ENCODE measurements at places on chromosomes 13 and 19.

DNA sequence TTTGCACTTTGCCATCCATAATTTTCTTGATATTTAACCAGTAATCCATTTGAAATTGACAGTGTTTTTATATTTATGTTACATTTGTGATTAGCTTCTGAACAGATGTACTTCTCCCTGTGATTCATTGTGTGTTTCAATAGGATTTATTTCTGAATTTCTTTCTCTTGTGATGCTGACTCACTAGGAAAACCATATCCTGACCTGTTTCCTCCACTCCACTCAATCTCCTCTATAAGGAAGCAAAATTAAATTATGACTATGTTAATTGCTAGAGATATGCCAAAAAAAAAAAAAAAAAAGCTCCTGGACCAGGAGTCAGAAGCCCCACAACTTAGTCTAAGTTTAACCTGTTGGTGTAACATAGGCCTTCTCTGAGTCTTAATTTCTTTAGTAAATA, 614.6 kb upstream of the SPRY2 start:
- no peak for DNase-seq

- no peak for DNase-seq
These were observed 912 bp downstream of the GRK1 start for GRCh38 chr13:113667771-113668490.

GRCh38 chr13:80462567-80462966, 121.6 kb upstream of the SPRY2 start:
- no peak for DNase-seq

- no peak for DNase-seq
These were observed 65.2 kb downstream of the MICU2 start for GRCh38 chr13:21538753-21539152.

DNA sequence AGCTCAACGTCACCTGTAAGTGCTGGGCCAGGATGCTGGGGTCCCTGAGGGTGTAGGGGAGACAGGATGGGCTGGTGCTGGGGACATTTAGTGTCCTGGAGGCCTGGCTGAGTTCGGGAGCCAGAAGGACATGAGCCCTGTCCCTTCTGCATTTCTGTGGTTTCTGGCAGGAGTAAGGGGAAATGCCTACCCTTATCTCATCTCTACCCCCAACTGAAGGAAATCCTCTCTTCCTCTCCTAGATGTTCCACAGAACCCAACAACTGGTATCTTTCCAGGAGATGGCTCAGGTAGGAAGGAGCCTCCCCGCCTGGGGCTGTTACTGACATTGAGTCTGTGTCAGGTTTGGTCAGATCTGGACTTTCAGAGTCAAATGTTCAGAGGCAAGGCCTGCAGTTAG, 1.2 kb downstream of the CD33 start:
- no peak for DNase-seq

- no peak for DNase-seq
These were observed 9.6 kb upstream of the GPR183 start for GRCh38 chr13:99316657-99317256.

DNA sequence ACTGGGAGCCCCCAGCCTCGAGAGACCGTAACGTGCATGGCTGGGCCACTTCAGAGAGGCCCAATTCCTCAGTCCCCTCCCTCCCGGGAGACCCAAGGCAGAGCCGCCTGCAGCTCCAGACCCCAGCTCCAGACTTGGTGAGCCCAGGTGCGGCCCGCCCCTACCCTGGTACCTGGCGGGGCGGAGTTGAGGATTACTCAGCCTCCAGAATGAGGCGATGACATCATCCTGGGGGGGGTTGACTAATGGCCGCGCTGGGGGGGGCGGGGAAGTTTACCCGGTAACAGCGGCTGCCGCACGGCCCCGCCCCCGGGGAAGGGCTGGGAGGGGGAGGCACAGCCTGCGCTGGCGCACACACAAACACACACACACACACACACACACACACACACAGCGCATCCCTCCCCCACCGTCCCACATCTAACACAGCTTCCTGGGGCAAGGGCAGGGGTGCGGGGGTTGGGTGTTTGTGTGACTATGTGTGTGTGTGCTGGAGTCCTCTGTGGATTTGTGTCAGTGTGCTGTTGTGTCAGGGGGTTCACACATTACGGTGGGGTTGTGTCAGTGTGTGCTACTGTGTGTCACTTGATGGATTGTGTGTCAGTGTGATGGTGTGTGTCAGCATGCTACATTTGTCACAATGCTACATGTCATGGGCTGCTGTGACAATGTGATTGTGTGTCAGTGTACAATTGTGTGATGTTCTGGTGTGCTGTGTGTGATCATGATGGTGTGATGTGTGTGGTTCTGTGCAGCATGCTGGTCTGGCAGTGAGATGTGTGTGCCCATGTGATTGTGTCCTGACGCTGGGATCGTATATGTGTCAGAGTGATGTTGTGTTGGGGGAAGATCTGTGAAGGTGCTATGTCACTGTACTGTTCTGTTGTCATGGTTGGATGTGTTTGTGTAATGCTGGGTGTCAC, 10.3 kb upstream of the BBC3 start:
- no peak for DNase-seq

DNA sequence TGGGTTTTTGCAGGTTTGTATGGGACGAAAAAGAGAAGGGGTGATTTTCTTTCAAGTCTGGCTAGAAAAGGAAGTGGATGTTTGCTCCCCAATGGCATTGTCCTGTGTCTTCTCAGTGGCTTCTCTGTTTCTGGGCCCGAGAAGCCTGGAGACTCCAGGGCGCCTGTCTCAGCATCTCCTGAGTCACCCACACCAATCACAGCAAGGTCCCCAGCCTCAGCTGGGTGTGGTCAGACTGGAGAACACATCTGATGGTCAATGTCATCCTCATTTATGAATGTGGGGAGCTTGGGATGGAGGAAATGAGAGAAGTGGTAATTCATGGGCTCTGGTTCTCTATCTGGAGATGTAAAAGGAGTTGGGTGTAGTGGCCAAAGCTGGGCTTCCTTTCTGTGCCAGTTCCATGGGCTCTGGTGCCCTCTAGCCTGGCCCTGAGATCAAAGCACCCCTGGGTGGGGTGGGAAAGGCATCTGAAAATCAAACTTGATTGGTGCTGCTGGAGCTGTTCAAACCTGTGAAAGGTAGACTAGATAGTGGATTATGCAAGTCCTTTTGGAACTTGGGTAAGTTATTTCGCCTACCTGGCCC, 13.4 kb downstream of the RASL11A start:
- DNase-seq = no peak

DNA sequence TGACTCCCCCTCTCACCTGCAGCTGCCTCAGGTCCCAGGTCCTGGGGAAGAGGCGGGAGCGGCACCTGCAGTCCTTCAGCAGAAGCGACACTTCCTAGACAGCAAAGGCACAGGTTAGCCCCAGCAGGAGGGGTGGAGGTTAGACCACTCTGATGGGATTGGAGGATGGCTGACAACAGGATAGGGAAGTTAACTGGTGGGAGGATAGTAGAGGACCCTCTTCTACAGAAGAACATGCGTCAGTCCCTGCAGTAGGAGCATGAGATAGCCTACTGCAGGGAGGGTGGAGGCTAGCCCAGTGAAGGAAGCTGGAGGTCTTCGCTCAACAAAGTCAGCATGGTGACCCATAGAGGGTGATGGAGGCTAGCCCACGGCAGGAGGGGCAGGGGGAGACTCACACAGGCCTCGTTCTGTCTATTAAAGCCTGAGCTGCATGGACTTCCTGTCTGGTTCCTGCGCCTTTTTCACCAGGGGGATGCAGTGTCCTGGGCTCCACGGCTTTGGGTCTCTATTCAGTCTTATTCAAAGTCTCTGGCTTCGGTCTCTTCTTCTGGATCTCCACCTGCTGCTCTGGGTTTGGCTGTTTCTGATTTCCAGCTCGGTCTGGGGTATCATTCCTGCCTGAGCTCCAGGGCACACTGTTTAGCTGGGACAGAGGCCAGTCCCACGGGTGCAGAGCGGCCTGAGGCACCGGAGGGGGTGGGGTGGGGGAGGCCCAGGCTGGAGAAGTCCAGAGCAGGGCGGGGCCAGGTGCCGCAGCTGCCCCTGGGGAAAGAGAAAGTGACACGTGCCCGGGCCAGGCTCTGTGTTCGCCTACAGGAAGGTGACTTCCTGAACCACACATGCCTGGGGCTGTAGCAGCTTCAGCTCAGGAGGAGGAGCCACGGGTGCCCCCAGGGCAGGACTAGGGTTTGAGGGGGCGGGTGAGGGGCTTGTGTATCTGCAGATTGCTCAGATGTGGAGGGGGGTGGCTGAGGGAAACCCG, 7.3 kb downstream of the IFNL3 start:
- DNase-seq = no peak

DNA sequence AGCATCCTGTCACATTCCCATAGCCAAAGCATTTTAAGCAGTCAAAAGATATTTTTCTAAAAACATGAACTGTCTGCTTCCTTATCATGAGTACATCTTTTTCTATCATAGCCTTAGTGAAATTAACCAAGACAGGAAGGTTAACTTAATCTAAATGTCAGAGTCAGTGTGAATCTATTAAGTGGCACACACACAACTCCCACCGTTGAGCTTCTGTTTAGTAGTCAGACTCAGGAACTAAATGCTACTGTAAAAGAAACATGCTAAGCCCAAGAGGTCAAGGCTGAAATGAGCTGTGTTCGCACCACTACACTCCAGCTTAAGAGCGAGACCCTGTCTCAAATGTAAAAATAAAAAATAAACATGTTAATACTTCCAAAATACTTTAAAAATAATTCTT, 7.7 kb upstream of the POU4F1 start:
- DNase-seq = no peak
